ENCODE measurements at places on chromosomes 5 and 9.

DNA sequence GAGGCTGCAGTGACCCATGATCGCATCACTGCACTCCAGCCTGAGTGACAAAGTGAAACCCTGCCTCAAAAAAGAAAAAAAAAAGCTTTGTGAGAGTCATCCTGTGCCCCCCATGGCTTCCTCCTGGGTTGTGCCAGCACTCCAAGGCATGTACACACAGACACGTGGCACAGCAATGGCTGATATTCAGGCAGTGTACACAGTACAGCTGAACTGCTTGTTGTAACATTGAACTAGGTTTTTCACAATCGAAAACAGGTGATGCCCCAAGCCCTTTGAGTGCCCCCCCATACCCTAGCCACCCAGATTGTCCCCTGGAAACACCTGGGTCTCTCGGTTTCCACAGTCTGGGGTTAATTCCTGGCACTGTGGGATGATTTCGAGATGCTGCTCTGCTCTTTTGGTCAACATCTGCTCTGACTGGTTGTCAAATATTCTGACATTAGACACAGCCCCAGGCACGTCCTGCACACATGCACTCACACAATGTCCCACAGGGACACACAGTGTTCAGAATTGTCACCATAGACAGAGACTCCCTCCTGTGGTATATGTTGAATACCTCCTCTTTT, 9.2 kb downstream of the SPINK4 start:
- no peak overlapping the region for H3K27ac ChIP-seq
- H3K4me3 ChIP-seq, result no peak overlapping the region
- DNase-seq, result no peak
- peaks cover 13% of the 10 kb centered on the region for H3K36me3 ChIP-seq

- H3K27ac ChIP-seq, result no peak overlapping the region
- H3K36me3 ChIP-seq, result no peaks in the 10 kb centered on the region
- no peaks in the 10 kb centered on the region for H3K4me1 ChIP-seq
- H3K4me3 ChIP-seq, result no peak overlapping the region
These were observed 37.9 kb downstream of the SEMA5A start for GRCh38 chr5:9507974-9508373.

GRCh38 chr5:142082182-142082781, 26.3 kb upstream of the NDFIP1 start:
- H3K36me3 ChIP-seq, result no peaks in the 10 kb centered on the region
- H3K4me1 ChIP-seq, result no peaks in the 10 kb centered on the region
- no peak overlapping the region for H3K27ac ChIP-seq
- DNase-seq, result no peak

DNA sequence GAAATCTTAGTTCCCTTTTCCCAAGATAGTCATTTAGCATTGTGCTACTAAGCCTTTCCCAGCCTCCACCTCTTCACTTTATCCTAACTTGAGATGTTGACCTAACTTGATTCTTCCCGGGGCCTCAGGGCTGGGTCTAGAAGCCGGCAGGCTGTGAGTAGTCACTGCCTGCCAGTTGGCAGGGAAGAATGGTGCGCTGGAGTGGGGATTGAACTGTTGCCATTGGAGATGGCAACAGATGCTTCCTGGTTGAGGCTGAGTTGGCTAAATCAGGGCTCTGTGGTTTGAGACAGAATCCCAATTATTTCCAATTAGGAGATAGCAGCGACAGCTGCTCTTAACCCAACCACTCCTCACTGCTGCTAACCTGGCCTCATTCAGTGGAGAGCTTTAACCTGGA, 343.1 kb downstream of the BRINP1 start:
- H3K27ac ChIP-seq, result no peak overlapping the region
- no peak overlapping the region for H3K4me3 ChIP-seq
- no peaks in the 10 kb centered on the region for H3K36me3 ChIP-seq
- H3K27me3 ChIP-seq, result no peaks in the 10 kb centered on the region
- H3K4me1 ChIP-seq, result no peaks in the 10 kb centered on the region
- no peak for DNase-seq

DNA sequence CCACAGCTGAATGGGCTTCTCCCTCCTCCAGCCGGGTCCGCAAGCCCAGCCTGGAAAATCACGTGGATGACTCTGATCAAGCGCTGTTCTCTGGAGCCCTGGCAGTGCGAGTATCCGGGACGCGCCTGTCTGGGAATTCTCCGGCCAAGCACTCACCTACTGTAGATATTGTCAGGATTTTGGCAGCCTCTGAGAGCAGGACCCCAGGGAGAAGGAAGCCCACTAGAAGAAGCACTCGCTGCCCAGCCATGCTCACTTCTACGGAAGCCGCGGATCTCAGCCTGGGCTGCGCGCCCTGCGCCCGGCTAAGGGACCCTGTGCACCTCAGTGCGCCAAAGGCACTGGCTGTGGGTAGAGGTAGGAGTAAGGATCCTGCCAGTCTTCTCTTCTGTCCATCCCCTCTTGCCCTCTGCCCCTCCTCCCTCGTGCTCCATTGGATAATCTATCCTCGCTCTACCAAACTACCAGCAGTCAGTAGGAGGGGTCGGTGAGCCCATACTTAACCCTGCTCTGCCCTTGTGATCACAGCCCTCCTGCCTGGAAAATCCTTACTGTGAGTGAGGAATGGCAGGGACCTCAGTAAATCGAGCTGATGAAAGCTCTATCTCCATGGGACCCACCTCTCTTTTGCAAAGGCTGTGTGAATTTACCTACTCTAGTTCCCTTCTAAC, at the start of gene UGT3A2:
Gene UGT3A2 (minus strand): TSS at position 343 of the 671 bp plus-strand sequence. CDS start 93 bp downstream, at position 250.
- H3K4me3 ChIP-seq, result no peak within 1 kb of the TSS
- H3K36me3 ChIP-seq, result no peaks in the 10 kb centered on the region
- no peak within 1 kb of the TSS for H3K27ac ChIP-seq
- no peaks in the 10 kb centered on the region for H3K4me1 ChIP-seq
- DNase-seq, result no peak

GRCh38 chr5:173594061-173594460, 22.4 kb downstream of the BOD1 start:
- DNase-seq, result no peak
- H3K4me1 ChIP-seq, result no peaks in the 10 kb centered on the region
- no peaks in the 10 kb centered on the region for H3K27me3 ChIP-seq
- H3K36me3 ChIP-seq, result no peaks in the 10 kb centered on the region

GRCh38 chr9:98709968-98710965, 1.5 kb upstream of the GABBR2 start:
- H3K27ac ChIP-seq, result no peak overlapping the region
- no peak overlapping the region for H3K4me3 ChIP-seq
- DNase-seq, result no peak
- no peaks in the 10 kb centered on the region for H3K36me3 ChIP-seq
- peaks cover 17% of the 10 kb centered on the region for H3K27me3 ChIP-seq
- H3K4me1 ChIP-seq, result no peaks in the 10 kb centered on the region

- H3K4me1 ChIP-seq, result peaks cover 7% of the 10 kb centered on the region
- no peaks in the 10 kb centered on the region for H3K36me3 ChIP-seq
- no peak overlapping the region for H3K4me3 ChIP-seq
- H3K27ac ChIP-seq, result no peak overlapping the region
- H3K27me3 ChIP-seq, result no peaks in the 10 kb centered on the region
These were observed 66.9 kb downstream of the SPATA31C2 start for GRCh38 chr9:88071331-88071730.

DNA sequence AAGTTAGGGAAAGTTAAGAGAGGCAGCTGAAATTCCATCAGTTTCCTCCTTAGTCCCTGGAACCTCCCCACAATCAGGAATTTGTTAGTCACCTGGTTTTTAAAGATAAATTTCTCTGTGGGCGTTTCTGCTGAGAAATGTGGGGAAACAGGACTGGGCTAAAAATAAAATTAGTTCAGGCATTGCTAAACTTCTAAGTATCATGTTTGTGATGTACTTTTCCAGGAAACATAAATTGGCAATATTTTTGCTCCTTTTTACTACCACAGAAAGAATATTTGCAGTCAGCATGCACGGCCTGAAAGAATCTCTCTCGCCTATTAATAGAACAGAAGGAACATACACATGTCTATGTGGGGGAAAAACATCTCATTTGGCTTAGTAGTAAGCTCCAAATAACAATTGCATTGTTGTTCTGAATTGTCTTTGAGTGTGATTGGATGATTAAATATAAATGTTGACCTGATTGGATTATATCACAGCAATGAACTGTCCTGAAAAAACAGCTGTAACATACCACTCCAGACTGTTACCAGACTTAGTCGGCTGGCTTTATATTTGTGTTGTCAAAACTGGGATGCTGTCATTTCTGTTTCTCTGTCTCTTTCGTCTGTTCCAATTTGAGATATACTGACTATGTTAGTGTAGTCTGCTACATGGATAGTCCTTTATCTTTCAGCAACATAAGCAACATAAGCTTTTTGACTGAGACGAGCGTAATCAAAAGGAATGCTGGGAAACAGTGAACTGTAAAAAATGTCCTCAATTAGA, 12.9 kb downstream of the TJP2 start:
- no peak overlapping the region for H3K4me3 ChIP-seq
- DNase-seq, result no peak
- peaks cover 12% of the 10 kb centered on the region for H3K4me1 ChIP-seq
- H3K27ac ChIP-seq, result no peak overlapping the region

- no peak for DNase-seq
- no peak overlapping the region for H3K27ac ChIP-seq
- no peak overlapping the region for H3K4me3 ChIP-seq
These were observed 104.3 kb upstream of the MAP3K1 start for GRCh38 chr5:56710826-56711590.

DNA sequence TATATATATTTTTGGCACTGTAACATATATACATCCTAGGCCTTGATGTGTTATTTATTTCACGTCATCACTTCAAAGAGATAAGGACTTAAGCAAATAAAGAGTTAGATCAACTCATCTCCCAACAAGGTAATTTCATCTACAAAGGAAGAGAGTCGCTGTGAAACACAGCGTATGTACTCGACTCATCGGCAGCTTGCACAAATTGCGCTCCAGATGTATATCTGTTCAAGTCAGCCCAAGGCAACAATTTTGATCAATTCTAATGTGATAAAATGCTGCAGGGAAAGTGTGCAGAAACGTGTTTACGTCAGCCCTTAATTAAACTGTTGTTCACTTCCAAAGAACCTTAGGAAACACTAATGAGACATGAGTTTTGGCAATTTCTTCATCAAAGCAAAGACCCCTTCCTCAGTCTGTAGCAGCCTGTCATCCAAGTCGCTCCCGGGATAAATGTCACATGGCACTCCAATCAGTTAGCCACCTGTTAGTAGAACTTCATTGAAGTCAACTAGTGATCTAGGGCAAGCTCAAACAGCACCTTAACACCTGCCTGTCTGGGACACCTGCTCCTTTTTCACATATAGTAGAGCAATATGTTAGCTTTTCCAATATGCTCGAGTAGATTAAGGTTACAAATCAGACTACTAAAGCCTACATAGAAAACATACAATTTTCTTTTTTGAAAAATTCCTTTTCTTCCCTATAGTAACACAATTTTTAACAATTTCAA, 182.4 kb downstream of the NFIB start:
- H3K27ac ChIP-seq, result no peak overlapping the region
- no peaks in the 10 kb centered on the region for H3K36me3 ChIP-seq
- no peaks in the 10 kb centered on the region for H3K27me3 ChIP-seq
- no peak for DNase-seq

- DNase-seq, result no peak
- no peak overlapping the region for H3K27ac ChIP-seq
- no peaks in the 10 kb centered on the region for H3K4me1 ChIP-seq
- H3K27me3 ChIP-seq, result no peaks in the 10 kb centered on the region
These were observed 16.4 kb downstream of the NNT start for GRCh38 chr5:43619380-43619779.

DNA sequence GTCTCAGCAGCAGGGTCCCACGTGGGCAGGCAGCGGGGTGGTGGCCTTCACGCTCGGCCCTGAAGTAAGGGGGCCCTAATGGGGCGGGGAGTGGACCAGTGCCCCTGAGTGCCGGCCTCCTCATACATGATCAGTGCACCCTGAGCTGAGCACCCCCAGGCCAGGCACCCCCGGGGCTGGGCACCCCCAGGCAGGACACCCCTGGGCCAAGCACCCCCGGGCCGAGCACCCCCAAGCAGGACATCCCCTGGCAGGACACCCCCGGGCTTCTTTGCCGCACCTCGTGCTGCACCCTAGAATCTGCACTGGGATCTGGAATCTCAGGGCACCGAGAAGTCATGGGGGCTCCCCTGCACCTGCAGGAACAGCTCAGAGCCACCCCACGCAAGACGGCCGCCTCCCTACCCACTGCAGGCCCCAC, 51.4 kb downstream of the EXD3 start:
- H3K4me1 ChIP-seq, result no peaks in the 10 kb centered on the region
- H3K27ac ChIP-seq, result no peak overlapping the region
- DNase-seq, result no peak
- no peaks in the 10 kb centered on the region for H3K27me3 ChIP-seq

- no peaks in the 10 kb centered on the region for H3K36me3 ChIP-seq
- no peak overlapping the region for H3K27ac ChIP-seq
- DNase-seq, result no peak
- no peaks in the 10 kb centered on the region for H3K27me3 ChIP-seq
- H3K4me1 ChIP-seq, result no peaks in the 10 kb centered on the region
These were observed 57.1 kb downstream of the COL23A1 start for GRCh38 chr5:178533136-178533535.

DNA sequence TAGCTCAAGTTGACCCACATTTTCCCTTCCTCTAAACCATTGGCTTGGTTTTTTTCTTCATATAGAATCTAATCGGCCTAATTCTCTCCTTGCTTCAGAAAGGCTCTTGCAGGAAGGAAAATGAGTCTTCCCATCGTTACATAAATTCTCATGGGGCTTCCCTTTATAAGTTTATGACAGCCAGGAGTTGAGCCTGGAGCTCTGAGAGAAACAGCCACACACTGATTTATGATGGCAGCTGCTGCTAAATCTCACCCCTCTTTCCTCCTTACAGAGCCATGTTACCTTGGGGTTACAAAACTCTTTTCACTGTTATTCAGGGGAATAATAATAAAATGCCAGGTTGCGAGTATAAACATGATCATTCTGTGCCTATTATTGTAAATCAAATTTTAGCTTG, 5.2 kb upstream of the RNF14 start:
- no peaks in the 10 kb centered on the region for H3K4me1 ChIP-seq
- H3K27ac ChIP-seq, result no peak overlapping the region
- H3K36me3 ChIP-seq, result no peaks in the 10 kb centered on the region
- no peaks in the 10 kb centered on the region for H3K27me3 ChIP-seq

- no peaks in the 10 kb centered on the region for H3K27me3 ChIP-seq
- DNase-seq, result no peak
- no peaks in the 10 kb centered on the region for H3K36me3 ChIP-seq
- no peaks in the 10 kb centered on the region for H3K4me1 ChIP-seq
- H3K27ac ChIP-seq, result no peak overlapping the region
These were observed 645.2 kb upstream of the COX7C start for GRCh38 chr5:85972539-85972938.

DNA sequence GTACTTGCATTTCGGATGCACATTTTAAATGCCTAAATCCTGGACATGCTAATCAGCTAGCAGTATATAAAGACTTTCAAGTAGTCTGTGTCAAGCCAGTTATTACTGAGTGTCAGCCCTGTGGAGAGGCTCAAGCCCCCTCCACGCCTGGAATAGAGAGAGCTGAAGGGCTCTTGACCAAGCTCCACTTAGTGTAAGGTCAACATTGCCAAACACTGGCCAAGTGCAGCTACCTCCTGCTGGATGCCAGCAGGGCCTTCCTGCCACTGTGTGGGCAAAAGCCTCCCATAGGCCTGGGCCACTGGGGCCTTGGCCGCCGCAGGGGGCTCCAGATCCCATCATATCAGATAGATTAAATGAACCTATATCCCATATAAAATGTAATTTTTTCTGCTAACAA, 239.4 kb upstream of the PANK3 start:
- H3K27ac ChIP-seq, result no peak overlapping the region
- H3K36me3 ChIP-seq, result no peaks in the 10 kb centered on the region
- H3K27me3 ChIP-seq, result peaks cover 88% of the 10 kb centered on the region
- DNase-seq, result no peak

- H3K27me3 ChIP-seq, result peaks cover 64% of the 10 kb centered on the region
- H3K36me3 ChIP-seq, result no peaks in the 10 kb centered on the region
- H3K27ac ChIP-seq, result no peak overlapping the region
- no peak for DNase-seq
These were observed 58.4 kb upstream of the RAPGEF1 start for GRCh38 chr9:131798246-131798645.
